ENCODE measurements at places on chromosomes 12 and 14.

DNA sequence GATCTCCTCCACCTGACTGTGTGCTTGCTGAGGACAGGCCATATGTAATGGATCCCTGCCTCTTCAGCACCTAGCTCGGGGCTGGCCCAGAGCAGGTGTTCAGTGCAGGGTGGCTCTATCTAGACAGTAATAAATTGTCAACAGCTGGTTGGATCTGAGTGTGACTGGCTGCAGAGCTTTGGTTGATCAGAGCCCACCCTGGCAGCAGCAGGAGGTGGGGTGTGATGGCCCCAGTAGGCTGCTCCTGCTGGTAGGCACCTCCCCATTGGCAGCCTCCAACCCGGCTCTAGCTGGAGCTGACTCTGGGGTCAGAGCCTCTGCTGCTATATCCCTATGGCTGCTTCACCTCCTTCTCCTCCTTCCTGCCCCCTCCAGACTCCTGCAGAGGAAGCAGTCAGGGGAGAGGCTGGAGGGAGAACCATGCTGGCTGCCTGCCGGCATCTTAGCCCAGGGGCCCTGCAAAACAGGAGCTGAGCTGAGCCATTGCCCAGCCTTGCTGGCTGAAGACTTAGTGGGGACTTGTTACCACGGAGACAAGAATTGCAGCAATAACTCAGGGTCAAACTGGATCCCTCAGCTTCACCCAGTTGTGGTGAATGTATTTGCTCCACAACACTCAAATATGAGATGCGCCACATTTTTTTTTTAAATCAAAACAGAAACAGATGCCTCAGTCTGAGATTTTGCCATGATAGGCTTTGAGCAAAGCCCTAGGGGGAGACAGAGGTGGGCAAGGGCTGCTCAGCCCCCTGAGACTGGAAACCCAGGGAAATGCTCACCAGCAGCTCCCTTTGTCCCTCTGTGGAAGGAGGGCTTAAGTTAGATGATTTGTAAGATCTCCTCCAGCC is 22.2 kb downstream of the TMEM63C start:
- no peak for DNase-seq

DNA sequence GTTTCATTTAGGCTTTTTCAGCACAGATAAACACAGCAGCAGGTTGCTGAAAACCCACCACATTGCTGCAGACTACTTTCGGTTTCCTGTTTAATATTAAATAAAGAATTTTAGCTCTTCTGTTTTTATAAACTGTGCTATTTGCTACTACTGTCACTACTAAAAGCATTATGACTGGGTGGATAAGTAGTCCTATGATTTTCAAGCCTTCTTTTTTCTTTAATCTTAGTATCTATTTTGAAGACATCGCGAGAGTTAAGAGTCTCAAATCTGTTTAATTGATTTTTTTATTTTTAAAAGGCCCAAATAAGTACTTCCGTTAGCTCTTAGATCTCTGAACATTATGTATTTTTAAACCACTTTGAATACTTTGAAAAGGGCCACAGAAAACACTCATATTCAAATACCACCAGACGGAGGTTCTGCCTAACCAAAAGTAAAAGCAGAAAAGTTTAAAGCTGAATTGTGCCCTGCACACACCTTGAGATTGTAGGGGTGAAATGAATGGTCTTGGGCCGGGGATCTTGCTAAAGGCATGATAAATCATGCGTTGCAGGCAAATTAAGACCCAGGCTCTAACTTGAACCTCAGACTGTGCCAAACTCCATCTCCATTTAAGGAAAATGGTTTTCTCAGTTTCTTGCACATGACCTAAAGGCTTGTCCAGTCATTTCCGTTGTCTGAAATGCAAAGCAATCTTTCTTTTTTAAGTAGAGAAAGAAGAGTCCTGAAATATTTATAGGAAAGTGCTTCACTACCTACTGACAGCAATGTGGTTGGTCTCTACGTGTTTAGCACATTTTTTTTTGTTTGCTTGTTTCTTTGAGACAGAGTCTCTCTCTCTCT is 13.6 kb upstream of the FOXN3 start:
- DNase-seq = no peak

DNA sequence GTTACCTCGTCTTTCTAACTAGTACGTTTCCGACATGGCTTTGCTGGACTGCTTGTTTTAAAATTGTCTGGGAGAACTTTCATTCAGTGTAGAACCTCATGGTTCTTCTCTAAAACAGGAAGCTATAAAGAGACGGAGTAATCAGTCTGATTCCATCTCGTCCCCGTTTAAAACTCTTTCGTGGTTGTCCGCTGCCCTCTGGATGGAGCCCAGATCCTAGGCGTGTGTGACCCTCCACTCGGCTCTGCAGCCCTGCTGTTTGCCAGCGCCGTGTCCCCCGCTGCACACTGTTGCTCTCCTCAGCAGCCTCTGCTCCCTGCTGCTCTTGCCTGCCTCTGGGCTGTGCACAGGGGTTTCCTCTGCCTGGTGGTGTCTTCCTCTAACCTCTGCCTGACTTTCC is 50.2 kb downstream of the SLC8B1 start:
- no peak for DNase-seq

- no peak for DNase-seq
Observed at GRCh38 chr14:58560208-58560607, 77.6 kb upstream of the DACT1 start.

DNA sequence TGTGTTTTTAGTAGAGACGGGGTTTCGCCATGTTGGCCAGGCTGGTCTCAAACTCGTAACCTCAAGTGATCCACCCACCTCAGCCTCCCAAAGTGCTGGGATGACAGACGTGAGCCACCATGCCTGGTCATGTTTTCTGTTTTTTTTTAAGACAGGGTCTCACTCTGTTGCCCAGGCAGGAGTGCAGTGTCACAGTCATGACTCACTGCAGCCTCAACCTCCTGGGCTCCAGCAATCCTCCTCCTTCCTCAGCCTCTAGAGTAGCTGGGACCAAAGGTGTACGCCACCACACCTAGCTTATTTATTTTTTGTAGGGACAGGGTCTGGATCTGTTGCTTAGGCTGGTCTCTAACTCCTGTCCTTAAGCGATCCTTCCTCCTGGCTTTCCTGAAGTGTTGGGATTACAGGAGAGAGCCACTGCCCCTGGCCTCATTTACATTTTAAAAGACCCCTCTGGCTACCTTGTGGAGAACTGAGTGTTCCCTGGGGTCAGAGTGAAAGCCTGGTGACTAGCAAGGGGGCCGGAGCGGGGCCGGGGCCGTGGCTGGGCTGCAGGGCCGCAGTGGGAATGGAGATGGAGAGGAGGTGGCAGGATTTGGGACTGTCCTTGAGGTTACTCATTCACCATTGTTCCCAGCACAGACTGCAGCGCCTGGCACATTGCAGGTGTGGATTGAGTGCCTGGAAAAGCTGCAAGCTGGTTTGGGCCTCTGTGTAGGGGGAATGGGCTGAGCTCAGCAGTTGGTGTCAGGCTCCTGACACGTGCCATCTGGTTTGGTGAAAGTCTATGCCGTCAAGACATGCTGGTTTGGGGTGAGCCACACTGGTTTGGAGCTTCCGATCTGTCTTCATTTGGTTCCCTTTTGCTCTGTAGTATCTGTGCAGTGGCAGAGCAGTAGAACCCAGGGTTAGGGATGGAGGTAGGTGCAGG is 18.1 kb downstream of the KMT5A start:
- no peak for DNase-seq

- no peak for DNase-seq
Observed at GRCh38 chr14:84298663-84299195, 1231.2 kb upstream of the FLRT2 start.

GRCh38 chr14:61533513-61534255 is 161.6 kb upstream of the HIF1A start:
- no peak for DNase-seq
